Gastroesophageal sphincter (tissue), 4 donors: ENCODE measurements at places on chromosomes 13 and 19. TPM values are rescaled to one million over a fixed set of nuclear protein-coding genes. Genes with fewer than 3 reads are reported as not detected.
A peak's percentile ranks its signal among the peaks of the same experiment; 100 is the strongest.

- no peak for ATAC-seq
These were observed 454.5 kb downstream of the IRS2 start for GRCh38 chr13:109331898-109332297.

DNA sequence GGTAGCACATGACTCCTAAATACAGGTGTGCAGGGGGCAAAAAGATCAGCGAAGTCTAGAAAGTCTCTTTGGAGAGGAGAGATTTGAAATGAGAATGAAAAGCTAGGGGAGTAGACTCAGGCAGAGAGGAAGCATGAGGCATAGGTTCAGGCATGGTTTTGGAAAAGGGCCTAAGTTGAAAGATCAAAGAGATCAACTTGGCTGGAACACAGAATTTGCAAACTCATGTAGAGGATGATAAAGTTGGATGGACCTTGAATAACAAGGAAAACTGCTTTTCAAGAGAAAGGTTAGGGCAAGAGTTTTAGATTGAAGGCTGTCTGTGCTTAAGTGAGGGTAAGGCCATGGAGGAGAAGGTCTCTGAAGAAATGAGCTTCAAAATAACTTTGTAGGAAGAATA is 47.4 kb upstream of the UBAC2 start:
- no peak for ATAC-seq

- ATAC-seq, result no peak
These were observed 29.9 kb downstream of the LAIR2 start for GRCh38 chr19:54532528-54532927.

- peak; percentile 6 for ATAC-seq
These were observed 1.2 kb upstream of the PLEKHG2 start for GRCh38 chr19:39411081-39411831.

- ATAC-seq, result no peak
These were observed 277.2 kb downstream of the TEX29 start for GRCh38 chr13:111597618-111598017.

Gene ELOF1
- total RNA-seq, result 19.1 TPM

Gene TMEM238
- total RNA-seq, result not detected

Gene CEACAM6
- total RNA-seq, result not detected

- ATAC-seq, result no peak
These were observed 38.1 kb downstream of the PPP2R1A start for GRCh38 chr19:52227980-52228379.

DNA sequence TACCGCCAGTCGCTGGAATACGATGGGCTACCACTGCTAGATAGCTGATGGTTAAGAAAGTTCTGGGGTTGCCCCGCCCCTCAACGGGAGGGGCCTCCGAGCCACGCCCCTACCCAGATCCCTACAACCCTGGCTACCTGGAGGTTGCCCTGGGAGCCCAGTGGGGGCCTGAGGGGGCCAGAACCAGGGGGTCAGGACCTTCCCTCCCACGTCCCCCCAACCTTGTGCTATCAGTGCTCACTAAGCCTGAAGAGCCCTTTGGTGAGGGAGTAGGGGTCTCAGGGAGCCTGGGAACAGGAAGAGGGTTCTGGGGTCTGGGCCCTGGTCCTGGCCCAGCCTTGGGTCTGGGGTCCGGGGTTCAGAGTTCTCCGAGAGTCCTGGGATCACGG is 8.9 kb downstream of the OCEL1 start:
- peak; percentile 61 for ATAC-seq

Gene DACH1
- 1.9 TPM for total RNA-seq

Gene ZNF737
- total RNA-seq, result 6.7 TPM

- ATAC-seq, result no peak
These were observed 12.0 kb downstream of the RDH13 start for GRCh38 chr19:55050749-55051532.

- ATAC-seq, result no peak
These were observed 266.8 kb downstream of the TEX29 start for GRCh38 chr13:111587249-111587648.

- ATAC-seq, result no peak
These were observed 23.0 kb upstream of the USP29 start for GRCh38 chr19:57096685-57097361.

Gene ZNF284
- 2.4 TPM for total RNA-seq

DNA sequence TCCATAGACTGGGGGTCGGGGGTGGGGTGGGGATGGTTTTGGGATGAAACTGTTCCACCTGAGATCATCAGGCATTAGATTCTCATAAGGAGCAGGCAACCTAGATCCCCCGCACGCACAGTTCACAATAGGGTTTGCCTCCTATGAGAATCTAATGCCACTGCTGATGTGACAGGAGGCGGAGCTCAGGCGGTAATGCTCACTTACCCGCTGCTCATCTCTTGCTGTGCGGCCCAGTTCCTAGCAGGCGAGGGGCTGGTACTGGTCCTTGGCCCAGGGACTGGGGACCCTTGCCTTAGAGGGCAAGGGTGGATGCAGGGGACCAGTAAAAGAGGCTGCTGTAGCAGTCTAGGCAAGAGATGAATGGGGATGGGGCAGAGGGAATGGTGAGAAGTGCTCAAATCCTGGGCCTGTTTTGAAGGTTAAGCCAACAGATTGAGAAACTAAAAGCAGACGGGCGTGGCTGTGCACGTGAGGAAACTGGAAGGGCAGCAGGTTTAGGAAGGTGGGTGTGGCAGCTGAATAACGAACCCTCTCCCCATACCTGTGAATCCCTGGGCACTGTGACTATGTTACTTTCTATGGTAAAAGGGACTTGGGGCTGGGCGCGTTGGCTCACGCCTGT is 1.5 kb upstream of the ERICH4 start:
- ATAC-seq, result no peak

GRCh38 chr13:111961651-111962192 is 105.2 kb upstream of the SOX1 start:
- no peak for ATAC-seq

Gene TRIM13
- 45.8 TPM for total RNA-seq

Gene LIM2
- total RNA-seq, result not detected

DNA sequence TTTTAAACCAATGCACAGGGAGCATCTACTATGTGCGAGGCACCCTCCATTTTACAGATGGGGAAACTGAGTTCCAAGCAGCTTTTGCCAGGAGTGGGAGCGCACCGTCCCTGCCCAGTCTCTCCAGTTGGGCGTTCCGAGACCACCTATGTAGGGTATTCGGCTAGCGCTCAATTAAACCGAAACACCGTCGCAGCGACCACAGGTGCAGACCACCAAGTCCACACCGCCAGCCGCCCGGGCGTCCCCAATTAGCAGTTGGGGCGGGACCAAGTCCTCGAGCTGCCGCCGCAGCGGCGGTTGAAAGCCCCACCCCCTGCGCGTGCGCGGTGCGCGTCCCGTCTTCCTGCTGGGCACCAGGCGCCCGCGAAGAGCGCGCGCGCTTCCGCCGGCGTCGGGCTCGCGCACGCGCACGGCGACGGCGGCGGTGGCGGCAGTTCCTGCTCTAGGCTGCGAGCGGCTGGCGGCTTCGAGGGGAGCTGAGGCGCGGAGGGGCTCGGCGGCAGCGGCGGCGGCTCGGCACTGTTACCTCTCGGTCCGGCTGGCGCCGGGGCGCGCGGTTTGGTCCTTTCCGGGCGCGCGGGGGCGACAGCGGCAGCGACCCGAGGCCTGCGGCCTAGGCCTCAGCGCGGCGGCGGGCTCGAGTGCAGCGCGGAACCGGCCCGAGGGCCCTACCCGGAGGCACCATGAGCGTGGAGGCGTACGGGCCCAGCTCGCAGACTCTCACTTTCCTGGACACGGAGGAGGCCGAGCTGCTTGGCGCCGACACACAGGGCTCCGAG is at the start of gene UPF1:
TSS of gene UPF1 (plus strand) at position 436 of the 782 bp plus-strand sequence. CDS start at position 687, 251 bp downstream.
- peak; percentile 92 for ATAC-seq

- peak; percentile 39 for ATAC-seq
These were observed 656 bp downstream of the ZNF155 start for GRCh38 chr19:43984687-43985000.

Gene POSTN
- total RNA-seq, result 81.7 TPM

DNA sequence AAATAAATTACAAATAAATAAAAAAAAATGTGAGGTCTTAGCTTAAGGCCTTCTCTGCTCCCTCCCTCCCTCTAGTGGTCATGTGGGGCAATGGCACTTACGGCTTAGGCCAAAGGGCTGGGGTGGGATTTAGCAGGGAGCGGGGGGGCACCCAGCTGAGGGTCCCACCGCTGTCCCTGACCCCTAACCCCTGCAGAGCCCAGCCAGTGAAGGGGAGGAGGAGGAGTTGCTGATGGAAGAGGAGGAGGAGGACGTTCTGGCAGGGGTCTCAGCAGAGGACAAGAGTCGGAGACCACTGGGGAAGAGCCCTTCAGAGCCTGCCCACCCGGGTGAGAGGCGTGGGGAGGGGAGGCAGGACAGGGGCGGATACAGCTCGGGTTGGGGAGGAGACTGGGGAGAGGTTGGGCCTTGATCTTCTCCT is 9.3 kb downstream of the MPND start:
- peak; percentile 69 for ATAC-seq

GRCh38 chr19:38361633-38362075 is 12.7 kb upstream of the PSMD8 start:
- ATAC-seq, result peak; percentile 86

GRCh38 chr19:30790056-30790680 is 418.0 kb downstream of the ZNF536 start:
- ATAC-seq, result no peak

DNA sequence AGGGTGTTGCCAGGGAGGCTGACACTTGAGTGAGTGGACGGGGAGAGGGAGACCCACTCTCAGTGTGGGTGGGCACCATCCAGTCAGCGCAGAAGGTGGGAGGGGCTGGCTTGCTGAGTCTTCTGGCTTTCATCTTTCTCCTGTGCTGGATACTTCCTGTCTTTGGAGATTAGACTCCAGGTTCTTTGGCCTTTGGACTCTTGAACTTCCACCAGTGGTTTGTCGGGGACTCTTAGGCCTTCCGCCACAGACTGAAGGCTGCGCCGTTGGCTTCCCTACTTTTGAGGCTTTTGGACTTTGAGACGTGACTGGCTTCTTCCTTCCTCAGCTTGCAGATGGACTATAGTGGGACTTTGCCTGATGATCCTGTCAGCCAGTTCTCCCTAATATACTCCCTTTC is 4.3 kb upstream of the LENG8 start:
- ATAC-seq, result no peak

Gene FAM124A
- total RNA-seq, result 23.2 TPM

GRCh38 chr13:112450118-112450903 is 74.2 kb downstream of the SPACA7 start:
- no peak for ATAC-seq

GRCh38 chr19:51093101-51093500 is 10.4 kb upstream of the KLK14 start:
- ATAC-seq, result no peak

GRCh38 chr19:19438366-19439175 is 33.1 kb downstream of the GATAD2A start:
- no peak for ATAC-seq

GRCh38 chr19:19026299-19026971 is 6.9 kb downstream of the SUGP2 start:
- no peak for ATAC-seq

GRCh38 chr19:43895727-43896308 is 39.3 kb downstream of the ZNF45 start:
- ATAC-seq, result no peak

- ATAC-seq, result no peak
These were observed 8.4 kb upstream of the PTPRS start for GRCh38 chr19:5349041-5349440.

DNA sequence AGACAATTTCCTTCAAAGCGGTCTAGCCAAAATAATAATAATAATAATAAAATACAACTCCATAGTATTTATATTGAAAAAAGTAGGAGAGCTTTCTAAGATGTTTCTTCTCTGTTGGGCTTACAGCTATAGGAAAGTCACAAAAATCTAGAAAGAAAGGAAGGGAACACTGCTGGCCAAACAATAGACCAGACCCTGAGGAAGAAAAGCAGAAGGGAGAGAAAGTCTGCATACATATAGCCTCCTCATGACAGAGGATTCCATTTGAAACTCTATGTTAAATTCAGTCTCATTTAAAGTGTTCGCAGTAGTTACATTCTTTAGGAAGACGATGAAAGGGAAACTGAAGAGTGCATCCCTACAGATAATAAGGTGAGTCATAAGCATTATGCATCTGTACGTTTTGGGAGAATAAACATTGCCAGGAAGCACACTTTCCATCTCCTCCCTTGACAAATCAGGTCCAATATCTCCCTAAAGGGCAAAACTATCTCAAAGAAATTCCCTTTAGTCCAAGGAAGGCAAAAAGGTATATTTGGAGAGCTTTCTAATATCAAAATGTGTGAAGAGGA is 86.5 kb downstream of the PCDH9 start:
- ATAC-seq, result no peak
